ENCODE measurements at places on chromosomes 1 and 21.
A peak's percentile ranks its signal among the peaks of the same experiment; 100 is the strongest.

GRCh38 chr1:1084372-1085170, 10.5 kb upstream of the RNF223 start:
- no peak for DNase-seq

DNA sequence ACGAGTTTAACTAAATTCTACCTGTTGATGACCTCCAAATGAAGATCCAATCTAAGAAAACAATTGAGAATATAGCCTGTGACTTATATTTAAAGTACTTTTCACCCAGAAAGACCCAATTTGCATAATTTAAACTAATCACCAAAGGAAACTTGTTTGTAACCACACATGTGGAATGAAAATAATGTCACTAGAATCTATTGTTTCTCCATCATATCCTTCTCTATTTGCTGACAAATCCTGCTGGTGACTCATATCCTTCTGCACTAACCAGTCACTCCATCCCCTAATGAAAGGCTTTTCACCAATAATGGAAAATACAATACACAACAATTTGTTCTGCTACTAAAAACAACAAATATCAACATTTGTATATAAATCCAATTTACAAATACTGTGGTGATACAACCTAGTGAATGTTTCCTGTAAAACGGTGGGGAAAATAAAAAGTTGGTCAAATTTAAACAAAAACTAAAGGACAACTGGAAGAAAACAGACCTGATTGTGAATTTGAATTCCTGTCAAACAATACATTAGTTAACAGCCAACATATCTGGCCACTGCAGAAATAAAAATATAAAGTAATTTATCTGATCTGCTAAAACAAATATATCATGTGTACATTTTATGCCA, 6.5 kb downstream of the PTP4A2 start:
- DNase-seq = peak; percentile 70

DNA sequence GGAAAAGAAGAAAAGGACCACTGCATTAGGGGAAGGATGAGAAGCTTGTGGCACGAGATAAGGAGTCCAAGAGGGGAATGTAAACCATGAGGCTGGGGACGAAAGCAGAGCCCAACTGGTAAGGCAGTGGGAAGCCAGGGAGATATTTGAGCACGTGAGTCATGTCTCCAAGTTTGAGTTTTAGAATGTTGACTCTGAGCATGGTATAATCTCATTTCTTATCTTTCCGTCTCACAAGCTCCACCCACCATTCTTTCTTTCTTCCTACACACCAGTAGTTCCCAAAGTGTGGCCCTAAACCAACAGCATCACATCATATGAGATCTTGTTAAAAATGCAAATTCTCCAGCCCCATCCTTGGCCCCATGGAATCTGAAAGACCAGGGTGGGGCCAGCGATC, 145.3 kb downstream of the PLPP3 start:
- DNase-seq = no peak

DNA sequence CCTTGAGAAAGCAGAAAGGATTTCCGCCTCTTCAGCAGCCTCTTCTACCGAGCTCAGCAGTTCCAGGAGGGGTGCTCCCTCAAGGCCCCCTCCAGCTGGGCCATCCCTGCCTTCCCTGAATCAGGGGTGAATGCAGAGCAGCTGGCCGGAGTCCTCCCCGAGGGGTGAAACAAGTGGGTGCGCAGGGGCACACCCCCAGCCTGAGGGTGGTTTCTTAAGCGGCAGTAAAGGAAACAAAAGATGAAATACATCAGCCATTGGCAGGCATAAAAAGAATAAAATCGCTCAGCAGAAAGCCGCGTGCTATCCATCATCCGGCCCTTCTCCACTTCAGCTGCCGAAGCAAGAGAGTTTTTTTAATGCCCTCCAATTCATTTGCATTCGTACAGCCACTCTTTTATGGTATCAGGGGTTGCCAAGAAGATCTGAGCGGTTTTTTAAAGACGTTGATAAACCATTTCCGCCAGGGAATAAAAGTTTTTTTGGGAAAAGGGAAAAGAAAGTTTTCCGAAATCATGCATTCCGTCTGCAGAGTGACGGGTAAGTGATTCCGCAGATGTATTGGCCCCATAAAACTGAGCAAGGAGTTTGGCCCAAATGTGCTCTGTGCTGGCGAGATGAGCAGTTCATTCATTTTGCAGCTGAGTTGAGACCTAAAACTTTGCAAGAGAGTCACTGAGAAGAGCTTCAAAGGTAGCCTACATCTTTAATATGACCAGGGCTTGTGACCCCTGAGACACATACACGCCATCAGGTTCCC, 73.7 kb upstream of the ZC3H12A start:
- no peak for DNase-seq

- no peak for DNase-seq
Measured at GRCh38 chr1:164759979-164760469, 201.0 kb downstream of the PBX1 start.

- DNase-seq = peak; percentile 82
Measured at GRCh38 chr21:15222707-15223106, 157.9 kb upstream of the NRIP1 start.

GRCh38 chr1:223201967-223202366, 58.9 kb upstream of the TLR5 start:
- peak; percentile 66 for DNase-seq

DNA sequence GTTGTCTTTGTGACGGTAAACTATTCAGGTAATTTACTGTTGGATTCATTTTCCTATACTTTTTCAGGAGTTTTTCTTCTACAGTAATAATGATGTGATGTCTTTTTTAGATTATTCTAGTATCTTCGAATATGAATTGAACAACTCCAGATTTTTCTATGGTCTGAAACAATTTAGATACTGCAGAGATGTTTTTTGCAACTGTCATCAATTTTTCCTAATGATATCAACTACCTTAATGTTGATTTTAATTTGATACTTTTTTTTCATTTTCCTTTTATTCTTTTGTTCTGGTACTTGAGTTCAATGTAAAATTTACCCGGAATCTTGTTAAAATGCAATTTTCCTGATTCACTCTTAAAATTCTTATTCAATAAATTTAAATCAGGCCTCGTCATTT, 110.4 kb downstream of the KCNT2 start:
- DNase-seq = no peak

DNA sequence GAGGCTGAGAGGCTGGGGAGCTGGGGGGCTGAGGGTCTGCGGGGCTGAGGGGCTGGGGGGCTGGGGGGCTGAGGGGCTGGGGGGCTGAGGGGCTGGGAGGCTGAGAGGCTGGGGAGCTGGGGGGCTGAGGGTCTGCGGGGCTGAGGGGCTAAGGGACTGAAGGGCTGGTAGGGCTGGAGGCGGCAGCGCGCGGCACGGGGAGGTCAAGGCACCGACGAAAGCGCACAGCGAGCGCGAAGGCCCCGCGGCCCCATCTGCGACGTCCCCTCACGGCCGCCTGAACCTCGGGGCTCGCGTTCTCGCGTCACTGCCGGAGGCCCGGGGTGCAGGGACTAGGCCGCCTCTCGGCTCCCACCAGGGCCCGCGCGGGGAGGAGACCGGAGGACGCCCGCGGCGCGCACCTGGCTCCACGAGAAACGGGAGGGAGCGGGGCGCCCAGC, 356 bp downstream of the INTS11 start:
- DNase-seq = no peak

Data from epithelial cell of esophagus (primary cell).